Caco-2 (cell line): ENCODE measurements at places on chromosomes 1 and 21.

DNA sequence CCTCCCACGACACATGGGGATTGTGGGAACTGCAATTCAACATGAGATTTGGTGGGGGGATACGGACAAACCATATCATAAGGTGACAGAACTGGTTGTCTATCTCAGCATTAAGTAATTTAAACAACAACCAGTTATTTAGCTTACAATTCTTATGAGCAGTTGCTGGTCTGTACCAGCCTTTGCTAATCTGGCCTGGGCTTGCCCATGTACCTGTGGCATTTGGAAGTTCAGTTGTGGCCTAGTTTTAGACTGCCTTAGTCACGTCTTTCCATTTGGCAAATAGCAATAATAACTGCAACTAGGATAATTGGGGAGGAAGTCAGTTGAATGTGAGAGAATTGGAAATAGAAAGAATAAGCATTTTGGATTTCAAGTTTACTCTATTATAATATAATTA is 441.8 kb upstream of the CXADR start:
- DNase-seq: no peak

DNA sequence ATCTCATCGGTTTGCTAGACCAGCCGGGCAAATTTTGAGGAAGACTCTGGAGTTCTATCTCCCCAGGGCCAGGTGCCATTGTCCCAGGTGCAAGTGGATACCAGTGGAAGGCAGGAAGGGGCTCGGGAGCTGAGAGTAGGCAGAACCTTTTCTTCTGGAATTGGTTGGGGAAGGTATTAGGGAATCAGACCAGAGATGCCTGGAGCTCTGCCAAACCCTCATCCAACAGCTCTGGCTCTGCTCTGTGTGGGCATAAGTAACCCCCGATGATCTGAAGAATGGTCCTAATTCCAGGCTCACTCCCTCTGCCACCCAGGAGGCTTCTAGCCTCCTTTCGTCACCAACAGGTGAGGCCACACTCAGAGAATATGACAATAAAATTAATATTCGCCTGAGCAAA is 69.9 kb downstream of the PGBD5 start:
- DNase-seq: no peak

GRCh38 chr1:178918955-178919354 is 48.1 kb upstream of the ANGPTL1 start:
- no peak for DNase-seq

DNA sequence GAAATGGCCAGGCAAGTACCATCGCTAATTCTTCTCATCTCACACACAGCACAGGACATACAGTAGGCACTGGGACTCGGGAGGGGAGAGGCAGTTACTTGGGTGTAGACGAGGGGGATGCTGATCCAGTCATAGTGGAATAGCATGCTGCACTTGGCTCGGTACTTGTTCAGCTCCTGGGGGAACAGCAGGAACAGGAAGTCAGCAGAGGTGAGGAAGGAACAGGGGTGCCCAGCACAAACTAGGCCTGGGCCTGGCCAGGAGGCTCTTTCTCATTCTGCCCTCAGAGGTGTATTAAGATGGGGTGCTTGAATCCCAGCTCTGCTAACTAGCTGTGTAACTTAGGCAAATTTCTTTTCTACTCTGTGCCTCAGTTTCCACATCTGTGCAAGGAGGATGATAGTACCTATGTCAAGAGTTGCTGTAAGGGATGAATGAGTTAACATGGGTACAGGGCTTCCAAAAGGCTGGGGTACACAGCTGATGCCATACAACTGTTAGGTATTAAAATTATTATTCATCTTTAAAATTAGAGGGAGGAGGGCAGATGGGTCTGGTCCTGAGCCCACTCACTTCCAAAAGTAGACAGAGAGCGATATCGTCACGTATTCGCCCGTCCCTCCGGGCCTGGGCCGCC is 2.4 kb downstream of the BEST4 start:
- no peak for DNase-seq

GRCh38 chr1:242754125-242754524 is 229.6 kb upstream of the PLD5 start:
- DNase-seq: no peak

- DNase-seq: no peak
Observed at GRCh38 chr21:28266061-28266460, 726.6 kb downstream of the LTN1 start.

DNA sequence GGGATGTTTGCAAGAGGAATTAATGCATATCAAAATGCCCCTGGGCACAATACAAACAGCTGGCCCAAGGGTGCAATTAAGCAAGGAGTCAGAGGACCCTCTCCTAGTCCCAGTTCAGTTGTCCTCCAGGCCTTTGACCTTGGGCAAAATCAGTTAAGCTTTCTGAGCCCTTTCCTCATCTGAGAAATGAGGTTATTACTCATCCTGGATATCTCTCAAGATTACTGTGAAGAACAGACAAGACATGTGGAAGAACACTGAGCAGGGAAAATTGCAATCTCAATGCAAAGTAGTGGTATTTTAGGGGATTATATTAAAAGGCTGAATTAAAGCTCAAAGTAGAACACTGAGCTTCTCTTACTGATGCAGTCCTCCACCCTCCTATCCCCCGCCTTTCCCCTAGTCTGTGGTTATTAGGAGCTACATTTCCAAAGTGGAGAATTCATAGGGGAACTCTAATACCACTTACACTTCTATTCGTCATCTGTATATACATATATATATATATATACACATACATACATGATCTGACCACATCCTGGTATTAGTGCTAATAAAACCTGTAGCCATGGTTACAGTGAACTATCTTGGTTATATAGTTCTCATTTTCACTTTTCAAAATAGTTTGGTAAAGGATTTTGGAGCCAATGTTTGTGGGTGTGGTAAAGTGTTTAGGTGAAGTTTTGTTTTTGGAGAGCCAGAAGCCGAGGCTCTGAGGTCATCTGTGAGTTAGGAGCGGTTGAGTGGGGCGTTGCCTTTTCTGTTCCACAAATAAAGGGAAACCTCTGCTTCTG is 18.1 kb downstream of the KIAA0040 start:
- DNase-seq: no peak

GRCh38 chr1:3070309-3070643 is 1.3 kb downstream of the PRDM16 start:
- DNase-seq: no peak

DNA sequence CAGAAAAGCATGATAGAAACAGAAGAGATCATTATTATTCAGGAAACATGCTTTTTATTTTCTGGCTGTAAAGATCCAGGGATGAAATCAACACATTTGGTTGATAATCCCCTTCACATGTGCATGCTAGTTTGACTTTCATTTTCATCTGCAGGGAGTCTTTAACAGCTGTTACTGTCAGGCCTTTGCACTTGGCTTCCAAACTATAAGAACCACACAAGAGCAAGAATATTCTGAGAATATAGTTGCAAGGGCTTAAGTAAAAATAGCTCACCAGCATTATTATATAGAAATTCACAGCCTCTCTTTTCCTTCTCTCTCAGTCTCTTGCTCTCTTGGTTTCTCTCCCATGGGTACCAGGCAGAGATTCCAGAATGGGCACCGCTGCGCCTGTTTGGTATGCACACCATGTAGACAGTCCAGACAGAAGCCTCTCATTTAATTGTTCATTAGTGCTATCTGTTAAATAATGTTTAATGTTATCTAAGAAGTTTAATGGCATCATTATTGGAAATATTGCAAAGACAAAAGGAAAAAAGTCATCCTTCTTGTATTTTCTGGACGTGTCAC is 622.3 kb upstream of the PLXNA2 start:
- no peak for DNase-seq

DNA sequence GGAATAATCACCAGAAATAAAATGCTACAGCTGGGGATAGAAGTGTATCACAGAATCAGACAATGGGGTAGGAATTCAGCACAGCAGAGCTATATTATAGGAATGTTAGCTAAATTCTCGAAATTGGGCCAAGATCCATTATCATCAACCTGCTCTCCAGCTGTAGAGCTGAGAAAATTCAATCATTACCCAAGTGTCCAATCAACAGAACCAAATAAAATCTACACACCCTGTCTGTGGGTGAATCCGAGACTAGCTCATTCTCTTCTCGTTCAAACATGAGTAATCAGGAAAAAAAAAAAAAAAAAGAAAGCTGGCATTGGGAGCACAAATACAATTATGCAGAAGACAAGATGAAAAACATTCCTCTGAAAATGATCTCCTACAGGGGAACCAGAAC is 119.2 kb downstream of the CDC7 start:
- no peak for DNase-seq

GRCh38 chr21:33560965-33561364 is 18.1 kb downstream of the SON start:
- no peak for DNase-seq

DNA sequence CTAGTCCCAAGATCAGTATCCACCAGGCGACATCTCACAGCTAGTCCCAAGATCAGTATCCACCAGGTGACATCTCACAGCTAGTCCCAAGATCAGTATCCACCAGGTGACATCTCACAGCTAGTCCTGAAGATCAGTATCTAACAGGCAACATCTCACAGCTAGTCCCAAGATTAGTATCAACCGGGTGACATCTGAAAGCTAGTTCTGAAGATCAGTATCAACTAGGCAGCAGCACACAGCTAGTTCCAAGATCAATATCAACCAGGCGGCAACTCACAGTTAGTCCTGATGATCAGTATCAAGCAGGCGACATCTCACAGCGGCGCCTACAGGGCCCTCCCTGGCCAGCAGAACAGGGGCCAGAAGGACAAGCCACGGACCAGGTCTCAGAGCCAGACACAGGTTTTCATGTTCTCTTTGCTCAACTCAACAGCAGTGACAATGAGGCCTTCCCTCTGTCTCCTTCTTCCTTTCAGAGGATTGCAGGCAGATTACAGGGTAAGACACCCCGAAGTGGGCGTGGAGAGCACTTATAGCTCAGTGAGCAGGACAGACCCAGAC is 32.5 kb downstream of the NPHP4 start:
- peak; percentile 21 for DNase-seq

DNA sequence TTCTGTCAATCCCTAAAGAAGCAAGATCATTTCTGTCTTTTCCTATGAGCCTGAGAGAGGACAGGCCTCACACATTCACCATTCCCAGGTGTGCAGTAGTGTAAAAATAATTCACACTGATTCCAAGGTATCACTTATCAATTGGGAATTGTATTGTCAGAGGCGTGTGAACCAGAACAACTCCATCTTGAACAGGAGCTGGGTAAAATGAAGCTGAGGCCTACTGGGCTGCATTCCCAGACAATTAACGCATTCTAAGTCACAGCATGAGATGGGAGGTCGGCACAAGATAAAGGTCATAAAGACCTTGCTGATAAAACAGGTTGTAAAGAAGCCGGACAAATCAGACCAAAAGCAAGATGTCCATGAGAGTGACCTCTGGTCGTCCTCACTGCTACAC is 239.2 kb downstream of the SMYD3 start:
- peak; percentile 32 for DNase-seq

GRCh38 chr1:53450225-53450624 is 9.0 kb upstream of the DMRTB1 start:
- no peak for DNase-seq

GRCh38 chr1:57620605-57621004 is 196.7 kb upstream of the DAB1 start:
- no peak for DNase-seq

GRCh38 chr1:91891969-91892368 is 6.0 kb upstream of the TGFBR3 start:
- no peak for DNase-seq

- peak; percentile 51 for DNase-seq
Observed at GRCh38 chr1:198856601-198857000, 217.8 kb downstream of the PTPRC start.

- DNase-seq: no peak
Observed at GRCh38 chr1:214362188-214362882, 81.4 kb downstream of the SMYD2 start.

DNA sequence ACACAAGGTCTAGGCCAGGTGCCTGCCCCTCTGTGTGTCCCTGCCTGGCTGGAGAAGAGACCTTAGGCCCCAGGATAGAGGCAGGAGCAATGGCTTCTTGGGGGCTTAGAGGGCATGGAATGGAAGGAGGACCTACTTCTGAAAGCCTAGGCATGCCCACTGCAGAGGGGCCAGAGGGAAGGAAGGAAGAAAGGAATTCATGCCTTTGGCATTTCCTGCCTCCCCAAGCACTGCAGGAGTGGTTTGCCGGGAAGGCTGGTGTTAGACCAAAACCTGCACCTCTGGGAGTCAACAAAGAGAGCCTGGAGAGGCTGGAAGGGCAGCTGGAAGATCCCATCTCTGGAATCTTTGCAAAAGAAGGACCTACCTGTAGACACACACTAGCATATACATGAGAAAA is 50.7 kb upstream of the KCNE2 start:
- DNase-seq: no peak

DNA sequence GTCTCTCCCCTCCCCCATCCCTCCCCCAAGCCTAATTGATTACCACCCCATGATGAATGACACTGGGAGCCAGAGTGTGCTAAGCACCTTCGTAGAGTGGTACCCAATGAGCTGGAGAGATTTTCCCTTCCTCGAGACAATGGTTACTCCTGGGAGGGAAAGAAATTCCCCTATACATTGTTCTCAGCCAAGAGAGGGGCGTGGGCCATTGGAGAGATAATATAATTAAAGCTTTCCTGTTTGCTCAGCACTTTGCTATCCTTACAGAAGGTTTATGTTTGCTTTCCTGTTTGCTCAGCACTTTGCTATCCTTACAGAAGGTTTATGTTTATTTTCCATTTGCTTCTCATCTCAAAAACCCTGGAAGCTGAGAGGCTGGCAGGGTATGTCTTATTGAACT is 126.1 kb upstream of the KLHDC7A start:
- DNase-seq: no peak

DNA sequence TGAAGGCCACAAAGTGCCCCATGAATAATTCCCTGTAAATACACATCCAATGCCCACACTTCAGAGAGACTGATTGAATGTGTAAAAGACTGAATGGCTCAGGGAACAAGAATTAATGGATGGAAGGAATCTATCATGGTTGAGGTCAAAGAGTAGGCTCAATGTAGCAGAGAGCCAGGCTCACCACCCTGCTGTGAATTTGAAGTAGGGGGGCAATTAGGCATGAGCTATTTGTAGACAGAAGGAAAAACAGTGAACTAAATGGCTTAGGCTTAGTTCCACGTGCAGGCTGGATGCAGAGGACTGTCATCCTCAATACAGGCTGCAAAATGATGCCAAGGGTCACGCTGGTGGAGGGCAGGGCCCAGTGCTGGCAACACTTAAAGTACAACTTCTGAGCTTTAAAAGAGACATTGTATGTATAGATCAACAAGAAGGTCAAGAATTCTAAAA is 22.9 kb upstream of the IGSF3 start:
- no peak for DNase-seq

GRCh38 chr1:118788463-118788862 is 199.7 kb downstream of the TBX15 start:
- DNase-seq: no peak

DNA sequence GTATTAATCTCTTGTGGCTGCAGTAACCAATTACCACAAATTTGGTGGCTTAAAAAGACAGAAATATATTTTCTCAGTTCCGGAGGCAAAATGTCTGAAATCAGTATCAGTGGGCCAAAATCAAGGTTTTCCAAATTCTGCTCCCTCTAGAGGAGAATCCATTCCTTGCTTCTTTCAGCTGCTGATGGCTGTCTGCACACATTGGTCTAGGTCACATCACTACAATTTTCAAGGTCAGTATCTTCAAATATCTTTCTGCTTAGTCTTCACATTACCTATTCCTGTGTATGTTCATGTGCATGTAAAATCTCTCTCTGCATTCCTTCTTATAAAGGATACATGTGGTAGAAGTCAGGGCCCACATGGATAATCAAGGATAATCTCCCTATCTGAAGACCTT is 999.4 kb downstream of the KCNT2 start:
- DNase-seq: no peak

- no peak for DNase-seq
Observed at GRCh38 chr1:57162607-57163261, 196.9 kb upstream of the C8B start.
